ENCODE measurements at places on chromosomes 3 and 15.
A peak's percentile ranks its signal among the peaks of the same experiment; 100 is the strongest.

DNA sequence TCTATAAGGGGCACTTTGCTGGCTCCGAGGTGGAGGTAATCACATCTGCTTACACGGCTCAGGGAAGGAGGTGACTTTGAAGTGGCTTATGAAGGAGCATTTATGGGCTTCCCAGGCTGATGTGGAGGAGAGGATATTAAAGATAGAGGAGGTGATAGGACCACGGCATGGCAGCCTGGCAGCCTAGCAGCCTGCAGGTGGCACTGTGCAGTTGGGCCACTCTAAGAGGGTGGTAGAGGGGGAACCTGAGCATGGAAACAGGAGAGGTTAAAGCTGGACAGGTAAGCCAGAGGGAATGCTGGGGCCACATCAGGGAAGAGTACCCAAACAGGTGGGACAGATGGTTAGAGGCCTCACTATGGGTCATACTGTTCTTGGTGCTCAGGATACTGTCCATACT is 375.0 kb downstream of the WDR72 start:
- DNase-seq: peak; percentile 64

DNA sequence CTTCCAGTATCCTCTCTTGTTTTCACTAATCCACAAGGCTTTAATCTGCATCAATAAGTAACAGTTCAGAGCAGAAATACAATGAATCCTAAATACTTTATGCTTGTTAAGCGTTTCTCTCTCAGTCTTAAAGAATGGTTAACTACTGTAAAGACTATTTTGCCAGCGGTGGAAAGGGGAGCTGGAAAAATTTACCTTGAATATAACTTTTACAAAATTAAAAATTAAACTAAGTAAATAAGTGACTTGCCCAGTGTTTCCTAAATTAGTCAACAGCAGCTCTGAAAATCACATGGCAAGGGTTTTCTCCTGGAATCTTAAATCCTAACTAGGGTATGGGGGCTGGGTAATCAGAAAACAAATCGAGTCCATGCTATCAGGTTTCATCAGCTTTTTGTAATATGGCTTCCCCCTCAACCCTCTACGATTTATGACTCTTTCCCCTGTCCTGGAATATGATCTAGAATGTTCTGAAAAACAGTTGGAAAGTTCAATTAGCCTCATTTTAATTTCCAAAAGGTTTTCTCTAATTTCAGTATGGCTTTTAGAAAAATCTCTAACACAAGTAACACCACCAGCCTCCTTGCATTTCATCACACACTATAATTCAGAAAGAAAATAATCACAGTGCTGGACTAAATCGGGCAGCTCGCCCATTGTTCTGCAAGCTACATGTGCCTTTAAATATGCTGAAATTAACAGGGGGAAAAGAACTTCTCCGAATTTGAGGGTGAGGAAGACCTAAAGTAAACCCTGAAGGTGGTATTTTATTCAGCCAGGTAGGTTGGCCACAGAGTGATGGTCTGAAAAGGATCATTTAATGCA is 133.5 kb downstream of the ADAMTS9 start:
- DNase-seq: no peak

DNA sequence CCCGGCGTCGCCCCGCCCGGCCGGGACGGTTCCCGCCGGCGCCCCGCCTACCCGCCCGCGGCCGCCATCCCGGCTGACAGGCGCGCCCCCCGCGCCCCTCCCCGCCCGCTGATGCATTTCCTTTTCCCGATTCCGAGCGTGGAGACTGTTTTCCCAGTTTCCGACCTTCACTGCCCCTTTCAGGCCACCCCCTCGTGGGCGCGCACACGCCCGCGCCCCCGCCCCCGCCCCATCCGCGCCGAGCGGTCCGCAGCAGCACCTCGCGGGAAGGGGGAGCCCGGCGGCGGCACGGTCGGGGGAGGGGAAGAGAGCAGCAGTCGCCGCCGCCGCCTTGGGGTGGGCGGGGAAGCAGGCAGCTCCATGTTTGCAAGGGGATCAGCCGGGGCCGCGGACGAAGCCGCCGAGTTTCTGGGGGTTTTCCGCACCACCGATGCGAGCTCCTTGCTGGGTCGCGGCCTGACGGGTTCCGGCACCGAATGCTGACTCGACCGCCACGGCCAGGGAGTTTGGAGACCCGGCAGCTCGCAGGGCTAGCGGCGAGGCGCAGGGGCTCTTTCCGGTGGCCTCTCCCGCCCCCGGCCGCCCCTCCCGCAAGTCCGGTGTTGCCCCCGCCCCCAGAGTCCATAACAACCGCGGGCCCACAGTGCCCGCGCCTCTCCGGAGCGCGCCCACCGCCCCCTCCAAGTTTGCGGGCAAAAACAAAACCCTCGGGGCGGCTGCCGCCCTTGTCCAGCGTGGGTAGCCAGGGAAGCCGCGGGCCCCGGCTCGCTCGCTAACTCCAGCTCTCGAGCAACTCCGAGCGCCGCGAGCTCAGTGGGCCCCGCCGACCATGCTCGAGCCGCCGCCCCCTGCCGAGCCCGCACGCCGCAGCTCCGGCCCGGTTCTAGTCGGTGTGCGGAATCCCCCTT is 3.2 kb upstream of the SIN3A start:
- peak; percentile 84 for DNase-seq

DNA sequence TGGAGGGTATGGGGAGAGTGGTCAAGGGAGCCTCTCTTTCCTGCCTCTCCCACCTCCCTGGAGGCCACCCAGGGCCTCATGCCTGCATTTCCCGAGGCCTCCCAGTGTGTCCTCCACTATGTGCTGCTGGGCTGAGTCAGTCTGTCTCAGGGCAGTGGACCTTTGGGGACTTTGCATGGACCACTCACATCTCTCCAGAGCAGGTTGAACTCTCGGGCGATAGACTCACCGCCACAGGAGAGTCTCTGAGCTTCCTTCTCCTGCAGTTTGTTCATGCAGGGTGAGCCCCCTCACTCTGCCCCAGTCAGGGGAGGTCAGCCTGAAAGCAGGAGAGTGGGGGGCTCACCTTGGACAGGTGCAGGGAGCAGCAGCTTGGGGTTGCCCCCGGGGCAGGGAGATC is 60.5 kb upstream of the SEC22A start:
- no peak for DNase-seq

GRCh38 chr3:168714609-168715240 is 619.0 kb upstream of the GOLIM4 start:
- DNase-seq: no peak

DNA sequence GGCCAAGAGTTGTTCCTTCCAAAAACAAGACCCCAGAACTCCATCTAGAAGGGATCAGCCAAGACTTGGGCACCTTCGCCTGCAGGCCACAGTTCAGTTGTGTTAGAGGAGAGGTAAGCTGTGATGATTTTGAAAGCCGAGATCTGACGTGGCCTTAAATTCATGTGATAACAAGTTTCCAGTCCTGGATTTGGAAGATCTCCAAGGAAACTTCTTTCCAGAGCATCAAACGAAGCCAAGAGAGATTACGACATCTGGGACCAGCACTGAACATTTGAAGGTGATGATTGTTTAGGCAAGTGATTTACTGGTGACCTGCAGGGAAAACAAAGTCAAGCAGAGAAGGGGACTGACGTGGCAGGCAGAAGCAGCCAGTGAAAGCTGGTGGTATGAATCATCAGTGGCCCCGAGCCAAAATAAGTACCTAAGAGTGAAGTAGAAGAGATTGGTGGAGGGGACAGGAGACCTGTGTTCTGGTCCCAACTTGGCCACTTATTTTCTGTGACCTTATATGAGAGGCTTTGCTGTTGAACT is 339.0 kb upstream of the PROK2 start:
- DNase-seq: no peak

DNA sequence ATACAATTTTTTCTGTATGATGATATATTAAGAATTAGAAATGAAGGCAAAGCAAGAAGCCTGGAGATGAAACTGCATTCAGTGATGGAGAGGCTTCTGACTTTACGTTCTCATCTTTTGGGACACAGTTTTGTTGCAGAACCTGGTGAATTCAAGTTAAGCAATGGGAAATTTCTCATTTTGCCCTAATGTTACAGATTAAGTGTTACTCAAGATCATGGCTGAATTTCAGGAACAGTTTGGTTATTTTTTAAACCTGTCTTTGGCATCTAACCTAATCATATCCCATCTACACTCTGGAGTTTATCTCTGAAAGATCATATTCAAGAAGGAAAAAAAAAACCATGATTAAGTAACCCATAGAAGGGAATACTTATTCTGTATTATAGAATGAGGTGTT is 6.0 kb downstream of the NIT2 start:
- DNase-seq: no peak

- no peak for DNase-seq
Observed at GRCh38 chr3:124876401-124876878, 10.7 kb downstream of the ITGB5 start.

Measured in mucosa of descending colon (tissue), 3 donors.